Spleen (tissue), 13 donors: ENCODE measurements at places on chromosomes 13 and 19. TPM values are rescaled to one million over a fixed set of nuclear protein-coding genes. Genes with fewer than 3 reads are reported as not detected.

DNA sequence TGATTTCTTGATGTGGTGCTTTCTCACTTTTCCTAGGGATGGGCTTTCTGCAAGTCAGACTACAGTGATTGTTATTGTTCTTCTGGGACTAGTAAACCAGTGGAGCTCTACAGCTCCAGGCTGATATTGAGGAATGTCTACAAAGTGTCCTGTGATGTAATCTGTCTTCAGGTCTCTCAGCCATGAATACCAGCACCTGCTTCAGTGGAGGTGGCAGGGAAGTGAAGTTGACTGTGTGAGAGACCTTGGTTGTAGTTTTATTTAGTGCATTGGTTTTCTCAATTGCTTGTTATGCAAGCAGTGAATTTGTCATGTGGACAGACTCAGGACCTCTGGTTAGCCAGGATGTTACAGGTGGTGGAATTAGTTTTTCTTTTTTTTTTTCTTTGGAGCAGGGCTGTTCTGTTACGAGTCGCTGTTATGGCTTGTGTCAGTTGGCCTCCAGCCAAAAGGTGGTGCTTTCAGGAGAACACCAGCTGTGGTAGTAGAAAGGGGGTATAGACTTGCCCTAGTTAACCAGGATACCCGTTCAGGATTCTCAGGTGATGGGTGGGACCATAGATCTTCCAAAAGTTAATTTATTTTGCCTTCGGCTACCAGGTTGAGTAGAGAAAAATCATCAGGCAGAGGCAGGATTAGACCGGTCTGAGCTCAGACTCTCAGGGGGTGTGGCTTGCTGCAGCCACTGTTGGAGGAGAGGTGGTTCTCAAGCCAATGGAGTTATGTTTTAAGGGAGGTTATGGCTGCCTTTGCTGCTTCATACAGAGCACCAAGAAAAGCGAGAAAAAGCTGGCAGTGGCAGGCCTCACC, 11.9 kb upstream of the ZNF675 start:
- DNase-seq = no peak

- DNase-seq = no peak
Observed at GRCh38 chr13:34164582-34164981, 346.6 kb downstream of the RFC3 start.

DNA sequence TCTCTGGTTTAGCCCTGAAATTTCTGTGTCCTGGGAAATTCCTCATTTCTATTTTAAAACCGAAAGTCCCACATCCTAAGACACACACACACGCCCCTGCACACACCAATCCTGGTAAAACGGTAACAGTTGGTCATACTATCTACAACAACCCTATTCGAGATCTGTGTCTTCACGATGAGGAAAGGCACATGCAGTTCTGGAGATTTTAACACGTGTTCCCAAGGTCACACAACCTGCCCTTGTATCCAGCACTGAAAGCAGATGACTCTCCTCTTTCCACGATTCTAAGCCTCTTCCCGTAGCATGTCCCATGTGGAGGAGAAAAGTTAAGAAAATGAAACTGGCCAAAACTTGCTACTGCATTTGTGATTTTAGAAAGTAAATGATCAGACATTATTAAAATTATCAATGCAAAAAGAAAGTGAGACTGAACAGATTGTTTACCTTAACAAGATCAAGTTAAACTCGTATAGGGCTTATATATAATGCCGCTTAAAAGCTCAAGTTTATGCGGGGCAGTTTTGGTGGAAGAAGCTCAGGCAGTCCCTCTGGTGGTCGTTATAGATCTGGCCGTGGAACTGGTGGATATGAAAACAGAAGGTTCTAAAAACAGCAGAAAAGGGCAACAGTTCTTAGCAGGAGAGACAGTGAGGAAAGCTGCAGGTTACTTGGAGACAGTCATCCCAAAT, 32.7 kb downstream of the VSTM1 start:
- no peak for DNase-seq

DNA sequence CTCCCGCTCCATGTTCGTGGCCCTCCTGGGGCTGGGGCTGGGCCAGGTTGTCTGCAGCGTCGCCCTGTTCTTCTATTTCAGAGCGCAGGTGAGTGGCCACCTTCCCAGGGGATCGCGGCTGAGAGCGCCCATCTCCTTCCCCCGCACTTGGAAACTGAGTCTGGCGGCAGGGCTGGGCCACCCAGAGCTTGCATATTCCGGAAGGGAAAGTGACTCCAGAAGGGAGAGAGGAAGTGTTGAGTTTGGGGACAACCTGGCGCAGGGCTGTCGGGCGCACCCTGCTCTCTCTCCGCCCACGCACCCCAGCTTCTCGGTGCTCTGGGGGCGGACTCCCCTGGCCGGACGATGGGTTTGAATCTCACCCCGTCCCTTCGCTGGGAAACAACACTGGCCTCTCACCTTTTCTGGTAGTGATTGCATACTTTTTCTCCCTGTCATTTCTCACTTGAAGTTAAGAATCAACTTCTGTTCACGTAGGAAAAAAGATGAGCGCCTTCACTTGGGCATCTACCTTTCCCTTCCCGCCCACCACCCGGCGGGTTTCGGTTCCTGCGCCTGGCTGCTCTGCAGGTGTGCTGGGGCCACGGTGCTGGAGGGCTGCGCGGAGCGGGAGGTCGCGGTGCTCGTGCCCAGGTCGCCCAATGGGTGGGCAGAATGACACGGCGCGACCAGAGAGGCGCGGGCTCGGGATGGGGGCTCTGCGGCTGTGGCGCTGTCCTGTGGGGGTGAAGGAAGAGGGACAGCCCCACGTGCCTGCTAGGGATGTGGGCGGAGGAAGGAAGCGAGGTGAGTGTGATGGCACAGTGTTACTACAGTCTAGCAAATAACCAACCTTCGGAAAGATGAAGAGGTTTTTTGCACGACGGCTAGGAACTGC, 721 bp downstream of the TNFSF11 start:
- peak; percentile 83 for DNase-seq

DNA sequence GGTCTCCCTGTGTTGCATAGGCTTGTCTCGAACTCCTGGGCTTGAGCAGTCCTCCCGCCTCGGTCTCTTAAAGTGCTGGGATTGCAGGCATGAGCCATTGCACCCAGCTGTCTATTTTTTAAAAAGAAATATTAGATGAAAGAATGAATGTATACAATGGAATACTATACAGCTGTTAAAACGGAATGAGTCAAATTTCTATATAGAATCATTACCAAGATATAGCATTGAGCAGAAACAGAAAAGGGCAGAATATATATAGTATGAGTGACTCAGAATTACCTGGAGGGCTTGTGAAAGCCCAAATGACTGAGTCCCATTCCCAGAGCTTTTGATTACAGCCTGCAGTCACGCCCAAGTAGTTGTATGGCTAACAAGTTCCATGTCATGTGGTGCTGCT, 4.4 kb downstream of the DACT3 start:
- no peak for DNase-seq

DNA sequence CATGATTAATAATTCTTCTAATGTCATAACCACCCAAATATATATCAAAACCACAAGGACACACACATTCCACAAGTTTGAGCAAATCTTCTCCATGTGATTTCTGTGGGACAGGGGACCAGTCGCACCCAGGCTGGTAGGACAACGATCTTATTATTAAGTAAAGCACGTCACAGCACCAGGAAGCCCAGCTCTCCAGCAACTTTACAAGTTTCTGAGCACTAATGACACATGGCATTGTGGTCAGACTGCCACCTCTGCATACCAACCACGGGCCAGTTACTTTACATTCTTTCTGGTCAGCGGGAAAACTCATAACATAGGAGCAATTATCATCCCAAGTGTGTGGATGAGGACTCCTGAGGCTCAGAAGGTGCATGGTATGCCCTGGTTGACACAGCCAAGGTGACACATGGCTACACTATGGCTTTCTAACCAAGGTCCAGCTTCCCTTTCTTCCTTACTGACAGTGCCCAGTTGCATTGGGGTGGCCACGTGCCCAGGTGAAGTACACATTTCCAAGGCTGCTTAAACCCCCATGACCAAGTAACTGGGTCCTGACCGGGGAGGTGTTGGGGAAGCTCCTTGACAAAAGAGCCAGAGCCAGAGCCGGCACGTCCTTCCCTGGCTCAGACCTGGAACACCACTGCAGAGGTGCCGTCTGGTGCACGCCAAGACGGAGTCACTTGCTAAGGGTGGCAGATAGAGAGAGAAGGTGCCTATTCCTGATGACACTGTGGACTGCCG, 27.4 kb downstream of the LATS2 start:
- DNase-seq = no peak

GRCh38 chr13:24888291-24888931, 124.4 kb downstream of the RNF17 start:
- DNase-seq = no peak

- DNase-seq = no peak
Observed at GRCh38 chr19:38944981-38945506, 14.3 kb downstream of the MRPS12 start.

GRCh38 chr13:50015258-50015657, at the start of gene KCNRG:
Gene KCNRG (plus strand): TSS chr13:50015444. CDS start chr13:50015494, 50 bp downstream.
- no peak for DNase-seq

DNA sequence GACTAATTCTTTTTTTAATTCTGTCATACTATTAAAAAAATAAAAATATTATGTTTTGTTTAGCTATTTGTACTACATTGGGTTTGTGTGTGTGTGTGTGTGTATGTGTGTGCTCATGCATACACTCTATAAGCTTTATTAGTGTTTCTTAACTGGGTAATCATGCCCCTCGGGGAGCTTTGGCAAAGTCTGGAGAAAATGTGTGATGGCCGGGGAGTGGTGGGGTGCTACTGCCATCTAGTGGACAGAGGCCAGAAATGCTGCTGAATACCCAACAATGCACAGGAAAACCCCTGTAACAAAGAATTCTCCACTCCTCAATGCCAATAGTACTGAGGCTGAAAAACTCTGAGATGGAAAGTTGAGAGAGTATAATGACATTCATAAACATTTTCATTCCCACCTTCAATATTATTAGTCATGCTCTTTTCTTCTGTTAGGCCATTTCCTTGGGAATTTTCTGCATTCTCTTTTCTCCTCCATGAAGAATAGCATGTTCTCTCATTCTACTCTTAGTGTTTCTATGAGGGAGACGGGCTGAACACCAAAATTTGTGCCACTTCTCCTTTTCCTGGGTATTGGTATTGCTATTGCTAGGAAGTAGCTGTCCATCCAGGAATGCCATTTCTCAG, 157.3 kb downstream of the DNAJC3 start:
- DNase-seq = peak; percentile 84

DNA sequence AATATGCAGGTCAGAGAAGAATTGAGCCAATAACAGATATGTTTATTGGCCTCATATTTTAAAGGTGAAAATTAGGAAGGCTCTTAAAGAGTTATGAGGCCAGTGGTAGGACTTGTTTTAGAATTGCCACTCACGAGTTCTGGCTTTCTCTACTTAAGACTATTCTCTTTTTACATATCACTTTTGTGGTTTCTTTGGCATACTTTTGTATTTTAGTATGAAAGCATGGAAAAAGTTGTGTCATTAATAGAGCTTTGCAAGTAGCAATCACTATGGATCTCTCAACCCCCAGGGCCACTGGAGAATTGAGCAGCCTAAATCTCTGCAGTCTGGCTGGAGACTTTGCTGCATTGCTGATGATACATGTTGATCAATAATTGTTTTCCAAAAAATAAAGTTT, 64.6 kb upstream of the SOX21 start:
- no peak for DNase-seq

DNA sequence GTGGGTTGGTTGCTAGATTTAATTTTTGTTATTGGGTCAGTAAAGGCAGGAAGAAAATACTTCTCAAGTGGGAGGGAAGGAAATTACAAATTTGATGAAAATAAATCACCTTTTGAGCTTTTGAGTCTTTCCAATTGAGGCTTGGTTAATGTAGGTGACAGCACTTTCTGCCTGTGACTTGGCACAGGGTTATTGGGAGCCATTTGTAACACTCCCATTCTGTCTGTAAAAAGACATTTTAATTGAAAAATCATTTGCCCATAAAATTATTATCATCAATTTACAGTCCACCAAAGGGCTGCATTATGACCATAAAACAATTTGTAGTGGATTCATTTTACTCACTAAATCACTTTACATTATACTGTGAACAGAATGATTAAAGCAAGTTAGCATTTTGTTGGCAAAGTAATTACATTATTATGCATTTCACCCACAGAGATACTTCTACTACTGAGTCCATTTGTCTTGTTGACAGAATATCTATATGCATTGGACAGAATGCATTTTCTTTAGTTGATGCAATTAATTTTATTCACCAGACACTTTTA, 974.6 kb downstream of the UQCRFS1 start:
- no peak for DNase-seq

- DNase-seq = no peak
Observed at GRCh38 chr13:25887962-25888655, 163.7 kb downstream of the SHISA2 start.

DNA sequence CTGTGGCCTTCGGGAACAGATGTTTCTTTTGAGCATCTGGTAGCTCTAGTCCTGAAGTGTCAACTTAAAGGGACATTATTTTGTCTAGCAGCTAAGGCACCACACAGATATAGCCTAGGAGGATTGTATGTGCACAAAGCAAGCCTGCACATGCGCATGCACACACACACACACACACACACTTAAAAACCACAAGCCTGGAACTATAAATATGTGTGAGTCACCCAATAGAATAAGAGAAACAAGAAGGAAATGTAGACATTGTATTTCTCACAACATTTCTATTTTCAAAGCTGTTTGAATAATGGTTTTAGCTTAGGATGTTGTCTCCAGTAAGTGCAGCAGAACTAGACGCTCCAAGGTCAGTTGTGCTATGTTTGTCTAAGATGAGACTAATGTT, 516.5 kb downstream of the SUCLA2 start:
- DNase-seq = no peak

Gene DPF1
- total RNA-seq = not detected

Gene CDX2
- not detected for total RNA-seq

Gene RXFP2
- not detected for total RNA-seq

Gene RDH8
- not detected for total RNA-seq

Gene SPRY2
- 36.3 TPM for total RNA-seq

Gene TMEM238
- 3.7 TPM for total RNA-seq

Gene PEX11G
- 7.9 TPM for total RNA-seq

Gene CBARP
- 0.77 TPM for total RNA-seq
